ENCODE measurements at places on chromosomes 1 and 21. TPM values are rescaled to one million over a fixed set of nuclear protein-coding genes. Genes with fewer than 3 reads are reported as not detected.

The NKAIN1 gene
- 2.3 TPM for polyA plus RNA-seq

The TLR5 gene
- not detected for polyA plus RNA-seq

The ADORA1 gene
- polyA plus RNA-seq = 1.4 TPM

The CDC20 gene
- polyA plus RNA-seq = not detected

The SYPL2 gene
- not detected for polyA plus RNA-seq

The DMRTA2 gene
- not detected for polyA plus RNA-seq

The IFNAR2 gene
- polyA plus RNA-seq = 2.9 TPM

The LENEP gene
- not detected for polyA plus RNA-seq

The TAGLN2 gene
- 0.36 TPM for polyA plus RNA-seq

The RSPH1 gene
- 1.9 TPM for polyA plus RNA-seq

The LRRC71 gene
- not detected for polyA plus RNA-seq

The OR14K1 gene
- polyA plus RNA-seq = not detected

The VWA1 gene
- not detected for polyA plus RNA-seq

The UROD gene
- polyA plus RNA-seq = 65.3 TPM

The GPR25 gene
- polyA plus RNA-seq = not detected

The NBPF11 gene
- 1.3 TPM for polyA plus RNA-seq

The PLA2G2A gene
- polyA plus RNA-seq = not detected

The CFHR5 gene
- polyA plus RNA-seq = not detected

The OR6K3 gene
- polyA plus RNA-seq = not detected

The AVPR1B gene
- not detected for polyA plus RNA-seq

The PRDM15 gene
- polyA plus RNA-seq = 0.63 TPM

The PCP4L1 gene
- 7.5 TPM for polyA plus RNA-seq
